Activated naive CD8-positive, alpha-beta T cell treated with anti-CD3 and anti-CD28 coated beads, Interleukin-2, amount 50 U/mL, for 16 hours (primary cell): ENCODE measurements at places on chromosomes 13 and 19.

GRCh38 chr13:26425443-26426358 is 131.8 kb upstream of the WASF3 start:
- DNase-seq = no peak

DNA sequence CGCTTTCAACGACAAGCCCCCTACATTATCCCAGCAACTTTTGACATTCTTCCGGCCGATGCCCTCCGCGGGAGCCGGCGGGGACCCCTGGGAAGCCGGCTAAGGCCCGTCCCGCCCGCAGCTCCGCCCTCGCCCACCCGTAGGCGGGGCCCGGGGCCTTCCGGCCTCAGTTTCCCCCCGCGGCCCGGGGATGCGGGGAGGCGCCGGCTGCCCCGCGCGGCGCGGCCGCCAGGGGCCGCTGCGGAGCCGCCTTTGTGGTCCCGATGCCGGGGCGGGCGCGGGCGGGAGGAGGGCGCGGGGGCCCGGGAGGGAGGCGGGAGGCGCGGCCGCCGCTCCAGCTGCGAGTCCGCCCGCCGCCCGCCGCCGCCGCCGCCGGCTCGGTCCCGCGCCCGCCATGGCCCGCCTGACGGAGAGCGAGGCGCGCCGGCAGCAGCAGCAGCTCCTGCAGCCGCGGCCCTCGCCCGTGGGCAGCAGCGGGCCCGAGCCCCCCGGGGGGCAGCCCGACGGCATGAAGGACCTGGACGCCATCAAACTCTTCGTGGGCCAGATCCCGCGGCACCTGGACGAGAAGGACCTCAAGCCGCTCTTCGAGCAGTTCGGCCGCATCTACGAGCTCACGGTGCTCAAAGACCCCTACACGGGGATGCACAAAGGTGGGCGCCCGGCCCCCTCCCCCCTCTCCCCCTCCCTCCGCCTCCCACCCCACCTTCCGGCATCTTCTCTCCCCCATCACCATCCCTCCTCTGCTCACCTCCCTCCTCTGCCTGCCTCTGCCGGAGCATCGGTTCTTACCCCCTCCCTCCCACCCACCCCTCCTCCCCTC is at the start of gene CELF5:
TSS of gene CELF5 (plus strand) at position 316 of the 823 bp plus-strand sequence. CDS start at position 395, 79 bp downstream.
- DNase-seq = peak; percentile 14

- DNase-seq = no peak
Observed at GRCh38 chr13:110640591-110641029, 25.3 kb downstream of the NAXD start.

DNA sequence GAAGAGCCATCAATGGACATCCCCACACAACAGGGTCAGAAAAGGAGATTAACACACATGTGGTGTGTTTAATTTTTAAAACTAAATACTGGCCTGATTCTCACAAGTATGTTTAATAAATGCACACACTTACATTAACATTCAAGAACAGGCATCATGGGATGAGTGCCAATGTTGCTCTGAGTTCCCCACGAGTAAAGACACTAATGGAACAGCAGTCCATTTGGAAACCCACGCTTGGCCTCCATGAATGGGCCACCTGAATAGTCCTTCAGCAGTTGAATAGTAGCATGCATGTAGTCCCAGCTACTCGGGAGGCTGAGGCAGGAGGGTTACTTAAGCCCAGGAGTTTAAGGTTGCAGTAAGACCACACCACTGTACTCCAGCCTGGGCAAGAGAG is 195.2 kb upstream of the IPO5 start:
- no peak for DNase-seq

GRCh38 chr13:40187841-40188591 is 478.4 kb downstream of the FOXO1 start:
- no peak for DNase-seq
